ENCODE measurements at places on chromosomes 4 and X.

GRCh38 chrX:73577361-73577760, 14.4 kb downstream of the CHIC1 start:
- no peak for DNase-seq

- DNase-seq, result no peak
Observed at GRCh38 chr4:81635739-81636138, 164.0 kb upstream of the RASGEF1B start.

- DNase-seq, result no peak
Observed at GRCh38 chr4:84482564-84483563, 16.2 kb downstream of the NKX6-1 start.

DNA sequence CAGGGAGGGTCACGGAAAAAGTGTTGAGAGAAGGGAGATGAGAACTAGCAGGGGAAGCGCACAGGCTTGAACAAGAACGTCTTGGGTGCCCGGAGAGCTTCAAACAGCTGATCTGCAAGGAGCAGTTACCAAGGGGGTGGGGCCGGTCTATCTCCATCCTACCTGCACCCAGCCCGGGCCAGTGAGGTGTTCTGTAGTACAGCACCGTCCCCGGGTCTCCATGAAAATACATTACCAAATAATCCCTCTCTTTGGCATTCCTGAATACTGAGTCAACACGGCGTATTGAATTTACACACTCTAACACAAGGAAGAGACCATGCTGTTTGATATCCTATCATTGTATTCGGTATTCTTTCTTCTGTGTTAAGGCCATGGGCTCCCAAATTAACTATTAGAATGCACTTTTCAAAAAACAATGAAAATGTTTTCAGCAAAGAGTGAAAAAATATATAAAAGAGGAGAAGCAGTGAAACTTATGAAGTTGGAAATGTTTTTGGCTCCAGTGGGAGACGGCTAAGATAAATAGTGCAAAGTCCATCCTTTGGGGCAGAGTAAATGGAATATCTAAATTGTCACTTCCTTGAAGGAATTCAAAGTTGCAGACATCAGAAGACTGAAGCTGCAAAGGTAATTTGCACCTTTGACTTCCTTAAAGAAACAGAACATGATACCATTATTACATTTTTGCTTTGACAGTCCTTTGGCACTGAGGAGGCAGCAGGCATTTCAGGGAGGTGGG, 90.3 kb downstream of the DHRSX start:
- no peak for DNase-seq

GRCh38 chr4:173821036-173821435, 291.0 kb upstream of the HAND2 start:
- no peak for DNase-seq

DNA sequence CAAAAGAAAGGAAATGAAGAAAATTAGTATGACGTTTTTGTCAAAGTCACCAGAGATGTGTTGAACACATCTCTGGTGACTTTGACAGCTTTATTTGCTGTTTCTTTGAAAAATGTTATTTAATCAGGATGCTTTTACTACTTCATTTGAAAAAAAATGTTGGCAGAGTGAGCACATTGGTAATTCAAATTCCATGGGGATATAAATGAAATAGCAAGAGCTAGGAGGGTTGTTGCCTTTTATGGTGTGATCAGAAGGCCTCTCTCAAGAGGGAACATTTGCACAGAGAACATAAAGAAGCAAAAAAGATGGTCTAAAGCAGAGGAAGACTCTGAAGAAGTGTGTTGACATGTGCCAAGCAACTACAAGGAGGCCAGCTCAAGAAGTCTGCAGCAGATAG, 46.6 kb upstream of the CXCL8 start:
- no peak for DNase-seq

- DNase-seq, result no peak
Observed at GRCh38 chr4:8165374-8165896, 6.8 kb upstream of the ABLIM2 start.

DNA sequence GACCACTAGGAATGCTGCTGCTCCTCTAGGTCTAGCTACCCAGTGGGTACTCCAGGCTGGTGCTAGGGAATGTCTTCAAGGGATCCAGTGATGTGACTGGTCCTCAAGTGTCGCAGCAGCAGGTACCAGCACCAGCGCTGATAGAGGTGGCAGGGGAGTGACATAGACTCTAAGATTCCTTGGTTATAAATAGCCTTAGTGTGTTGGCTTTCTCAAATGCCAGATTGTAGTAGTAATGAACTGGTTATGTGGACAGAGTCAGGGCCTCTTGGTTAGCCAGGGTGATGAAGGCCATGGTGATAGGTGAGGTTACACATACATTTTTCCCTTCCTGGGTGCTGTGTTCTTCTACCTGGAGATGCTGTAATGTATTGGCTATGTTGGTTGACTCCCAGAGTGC, 38.3 kb downstream of the DCLK2 start:
- no peak for DNase-seq

DNA sequence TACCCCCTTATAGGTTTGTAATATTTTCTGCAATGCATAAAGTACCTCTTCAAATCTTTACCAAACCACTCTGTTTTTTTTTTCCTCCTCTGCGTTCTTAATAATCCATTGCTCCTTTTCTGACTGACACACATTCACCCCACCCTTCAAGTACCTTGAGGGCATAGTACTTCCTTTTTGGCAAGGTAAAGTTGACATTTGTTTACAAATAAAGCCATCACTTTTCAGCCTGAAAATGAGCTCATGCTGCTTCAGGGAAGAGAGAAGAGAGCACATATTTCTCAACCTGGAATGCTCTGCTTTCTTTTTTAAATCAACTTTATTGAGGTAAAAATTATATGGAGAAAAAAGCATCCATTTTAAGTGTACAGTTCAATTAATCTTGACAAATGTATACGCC, 113.9 kb downstream of the AGTR2 start:
- DNase-seq, result no peak

GRCh38 chr4:1418494-1419285, 12.4 kb upstream of the NKX1-1 start:
- DNase-seq, result no peak

DNA sequence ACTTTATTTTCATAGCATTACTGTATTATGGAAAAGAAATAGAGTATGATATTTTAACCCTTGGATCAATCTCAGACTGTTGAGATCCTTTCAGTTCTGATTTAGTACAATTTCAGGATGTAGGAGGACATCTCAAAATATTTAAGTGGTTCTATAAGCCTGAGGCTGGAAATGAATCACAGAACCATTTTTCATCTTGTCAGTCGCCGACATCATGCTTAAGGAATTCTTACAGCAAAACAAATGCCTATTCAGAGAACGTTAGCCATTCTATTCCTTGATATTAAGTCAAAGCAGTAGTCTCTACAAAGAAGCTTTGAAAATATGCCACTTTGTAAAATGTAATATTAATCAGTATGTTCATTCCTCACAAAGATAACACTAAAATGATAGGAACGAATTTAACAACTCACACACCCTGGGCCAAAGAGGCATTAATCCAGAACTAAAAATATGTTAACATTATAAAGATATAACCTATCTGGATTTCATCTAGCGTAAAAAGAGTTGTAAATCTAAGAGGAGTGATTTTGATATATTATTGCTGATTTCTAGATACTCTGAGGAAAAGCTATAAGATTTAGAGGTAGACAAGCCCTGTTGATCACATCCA, 152.0 kb downstream of the GASK1B start:
- no peak for DNase-seq

DNA sequence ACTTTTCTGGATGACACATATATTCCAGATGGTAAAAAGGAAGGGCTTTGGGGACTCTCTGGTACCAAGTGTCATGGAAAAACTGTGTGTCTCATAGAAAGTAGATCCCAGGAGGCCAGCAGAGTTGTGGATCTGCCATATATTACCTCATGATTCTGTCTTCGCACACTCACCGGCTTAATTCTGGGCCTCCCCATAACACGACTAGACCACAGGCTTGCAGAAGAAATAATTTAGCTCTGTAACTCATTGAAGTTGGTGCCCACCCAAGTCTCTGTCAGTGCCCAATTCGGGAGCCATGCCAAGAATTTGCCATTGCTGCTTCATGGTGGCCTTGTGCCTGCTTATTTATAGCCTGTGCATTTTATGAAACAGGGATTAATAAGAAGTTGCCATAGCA, 104.5 kb downstream of the AR start:
- no peak for DNase-seq

DNA sequence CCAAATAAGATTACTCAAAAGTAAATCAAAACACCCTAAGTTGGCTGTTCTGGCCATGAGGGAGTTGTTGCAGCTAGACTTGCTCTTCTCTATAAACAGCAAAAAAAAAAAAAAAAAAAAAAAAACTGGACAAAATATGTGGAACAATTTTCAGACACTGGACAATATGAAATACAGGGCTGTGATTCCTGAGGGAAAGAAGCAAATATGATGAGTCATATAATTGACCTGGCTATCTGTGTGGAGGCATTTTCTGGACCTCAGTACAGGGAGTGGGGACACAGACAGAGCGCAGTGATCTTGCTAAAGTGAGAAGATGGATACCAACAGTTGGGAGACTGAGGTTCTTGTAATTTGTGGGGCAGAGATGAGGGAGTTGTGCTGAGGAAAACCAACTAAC, 192.0 kb upstream of the HAND2 start:
- no peak for DNase-seq

- DNase-seq, result no peak
Observed at GRCh38 chr4:57070461-57070860, 39.7 kb downstream of the IGFBP7 start.

DNA sequence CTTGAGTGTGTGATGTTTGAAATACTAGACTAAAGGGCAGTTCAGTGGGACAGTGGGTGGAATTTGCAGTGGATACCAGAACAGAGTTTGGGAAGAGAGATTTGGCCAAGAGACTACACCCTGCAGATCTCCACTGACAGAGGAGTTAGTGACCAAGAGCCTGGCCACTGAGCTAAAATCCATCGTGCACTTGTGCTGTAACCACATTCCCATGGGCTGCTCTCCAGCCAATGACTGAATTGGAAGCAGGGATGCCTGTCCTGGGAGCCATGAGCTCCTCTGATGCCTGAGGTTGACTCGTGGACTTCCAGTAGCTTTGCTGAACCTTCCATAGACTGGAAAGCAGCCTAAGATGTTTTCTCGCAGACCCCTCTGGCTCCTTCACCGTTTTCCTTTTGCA, 296.1 kb downstream of the TRIML1 start:
- DNase-seq, result no peak

DNA sequence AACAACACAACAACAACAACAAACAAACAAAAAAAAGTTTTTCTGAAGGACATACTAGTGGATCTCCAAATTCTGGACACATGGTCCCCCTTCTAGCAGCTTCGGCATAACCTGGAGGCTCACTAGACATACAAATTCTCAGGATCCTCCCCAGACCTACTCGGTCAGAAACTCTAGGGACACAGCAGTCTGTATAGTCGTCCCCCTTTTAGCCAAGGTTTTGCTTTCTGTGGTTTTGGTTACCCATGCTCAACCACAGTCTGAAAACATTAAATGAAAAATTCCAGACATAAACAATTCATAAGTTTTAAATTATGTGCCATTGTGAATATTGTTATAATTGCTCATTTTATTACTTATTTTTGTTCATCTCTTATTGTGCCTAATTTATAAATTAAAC, 45.2 kb upstream of the SHISA3 start:
- DNase-seq, result no peak

GRCh38 chr4:7559741-7560395, 125.1 kb upstream of the PSAPL1 start:
- DNase-seq, result no peak

DNA sequence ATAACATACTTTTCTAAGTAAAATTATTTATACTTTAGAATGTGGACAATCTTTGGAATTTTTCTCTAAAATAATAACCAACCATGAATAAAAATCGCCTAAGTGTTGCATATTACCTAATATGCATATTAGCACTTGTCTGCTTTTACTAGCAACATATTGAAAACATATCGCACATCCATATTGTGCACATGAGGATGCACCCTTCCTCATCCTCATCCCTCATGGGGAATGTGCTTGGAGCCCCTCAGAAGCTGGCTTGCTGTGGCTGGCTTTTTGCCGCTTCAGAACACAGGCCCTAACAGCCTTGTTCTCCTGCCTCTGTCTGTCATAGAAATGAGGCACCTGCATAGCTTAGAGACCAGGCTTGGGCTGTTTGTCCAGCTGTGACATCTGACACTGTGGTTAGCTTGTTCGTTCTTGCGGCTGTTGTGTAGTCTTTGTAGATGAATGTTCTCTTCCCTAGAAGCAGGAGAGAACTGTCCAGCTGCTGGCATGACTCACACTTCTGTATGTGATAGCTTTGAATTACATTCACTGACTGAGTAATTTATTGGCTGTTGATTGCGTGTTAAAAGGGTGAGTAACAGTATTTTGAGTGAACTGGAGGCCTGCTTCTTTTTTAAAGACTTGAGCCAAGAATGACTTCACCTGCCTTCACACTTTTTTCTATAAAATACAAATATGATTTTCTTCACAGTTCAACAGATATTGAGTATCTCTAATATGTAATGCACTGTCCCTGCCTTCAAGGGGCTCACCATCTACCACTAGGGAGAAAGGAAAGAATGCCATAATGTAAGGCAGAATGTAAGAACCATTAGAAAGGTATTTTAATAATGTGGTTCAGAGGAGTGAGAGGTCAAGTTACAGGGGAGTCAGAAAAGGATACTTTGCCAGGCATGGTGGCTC, 81.9 kb downstream of the HMGB2 start:
- no peak for DNase-seq

DNA sequence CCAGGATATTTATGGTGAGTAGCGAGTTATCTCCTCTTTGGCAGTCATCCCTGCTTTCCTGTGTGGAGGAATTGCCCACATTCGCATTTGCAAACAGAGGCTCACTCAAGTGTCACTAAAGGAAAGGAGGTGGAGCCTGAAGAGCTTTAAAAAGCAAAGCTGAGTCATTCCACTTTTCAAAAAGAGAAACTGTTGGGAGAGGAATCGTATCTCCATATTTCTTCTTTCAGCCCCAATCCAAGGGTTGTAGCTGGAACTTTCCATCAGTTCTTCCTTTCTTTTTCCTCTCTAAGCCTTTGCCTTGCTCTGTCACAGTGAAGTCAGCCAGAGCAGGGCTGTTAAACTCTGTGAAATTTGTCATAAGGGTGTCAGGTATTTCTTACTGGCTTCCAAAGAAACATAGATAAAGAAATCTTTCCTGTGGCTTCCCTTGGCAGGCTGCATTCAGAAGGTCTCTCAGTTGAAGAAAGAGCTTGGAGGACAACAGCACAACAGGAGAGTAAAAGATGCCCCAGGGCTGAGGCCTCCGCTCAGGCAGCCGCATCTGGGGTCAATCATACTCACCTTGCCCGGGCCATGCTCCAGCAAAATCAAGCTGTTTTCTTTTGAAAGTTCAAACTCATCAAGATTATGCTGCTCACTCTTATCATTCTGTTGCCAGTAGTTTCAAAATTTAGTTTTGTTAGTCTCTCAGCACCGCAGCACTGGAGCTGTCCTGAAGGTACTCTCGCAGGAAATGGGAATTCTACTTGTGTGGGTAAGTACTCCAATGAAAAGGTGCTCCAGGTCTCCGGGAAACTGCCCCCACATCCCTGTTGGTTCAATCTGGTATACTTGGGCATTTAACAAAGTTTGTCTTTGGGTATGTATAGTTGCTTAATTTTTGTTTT, at the start of gene EGF:
TSS of gene EGF (plus strand) at position 178 of the 890 bp plus-strand sequence. CDS start at position 631, 453 bp downstream.
- no peak for DNase-seq

DNA sequence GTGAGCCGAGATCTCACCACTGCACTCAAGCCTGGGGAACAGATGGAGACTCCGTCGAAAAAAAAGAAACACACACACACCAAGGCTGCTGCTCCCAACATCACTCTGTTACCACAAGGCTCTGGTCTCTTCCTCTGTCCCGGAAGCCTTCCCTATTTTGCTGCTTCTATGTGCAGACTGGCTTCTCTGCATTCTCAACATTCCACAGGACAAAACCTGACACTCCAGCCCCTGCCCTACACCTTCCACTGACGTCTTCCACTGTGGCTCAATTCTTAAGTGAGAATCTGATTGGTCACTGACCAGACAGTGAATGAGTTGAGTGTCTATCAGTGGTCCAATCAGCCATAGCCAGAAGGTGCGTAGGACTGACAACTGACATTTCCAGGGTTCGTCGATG, 5.9 kb downstream of the ODAPH start:
- DNase-seq, result no peak

All from stimulated activated CD4-positive, alpha-beta T cell treated with anti-CD3 and anti-CD28 coated beads, TNF-alpha, amount 100 ng/mL, for 4 hours (primary cell).